ENCODE measurements at places on chromosomes 4 and X. TPM values are rescaled to one million over a fixed set of nuclear protein-coding genes. Genes with fewer than 3 reads are reported as not detected.

PABPC1L2A gene
- not detected for total RNA-seq

CSN1S1 gene
- total RNA-seq: not detected

DNA sequence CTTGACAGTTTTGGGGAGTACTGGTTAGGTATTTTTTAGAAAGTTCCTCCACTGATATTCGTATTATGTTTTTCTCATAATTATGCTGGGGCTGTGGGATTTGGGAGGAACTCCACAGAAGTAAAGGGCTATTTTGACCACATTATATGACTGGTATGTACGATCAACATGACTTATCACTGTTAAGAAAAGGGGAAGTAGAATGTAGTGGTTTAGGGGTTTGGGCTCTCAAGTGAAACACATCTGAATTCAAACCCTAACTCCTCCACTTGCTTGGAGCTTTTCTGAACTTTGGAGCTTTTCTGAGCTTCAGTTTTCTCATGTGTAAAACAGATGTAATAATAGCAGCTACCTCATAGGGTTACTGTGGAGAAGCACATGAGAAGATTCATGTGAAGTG is 96.4 kb upstream of the C1GALT1C1 start:
- no peak for DNase-seq

PAGE1 gene
- not detected for total RNA-seq

All from left ventricle myocardium inferior (tissue), 1 donor.